Muscle of back (tissue), 13 donors: ENCODE measurements at places on chromosomes 11 and 22.

DNA sequence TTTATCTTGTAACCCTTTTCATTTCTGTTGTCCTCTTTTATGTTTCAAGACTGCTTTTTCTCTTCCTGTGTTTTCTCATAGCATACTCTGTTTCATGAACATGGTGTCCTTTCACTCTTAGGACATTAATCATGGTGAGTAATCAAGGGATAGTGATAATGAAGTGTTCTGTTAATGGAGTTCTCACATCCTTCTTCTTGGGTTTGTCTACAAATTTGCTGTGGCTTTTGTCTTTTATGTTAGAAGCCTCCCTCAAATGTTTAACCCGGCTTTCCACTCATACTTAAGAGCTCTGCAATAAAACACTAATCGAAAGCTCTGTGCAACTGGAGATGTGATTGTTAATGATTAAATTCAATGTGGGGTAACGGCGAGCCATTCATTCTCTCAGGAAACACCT is 593.6 kb downstream of the NELL1 start:
- no peak for DNase-seq

DNA sequence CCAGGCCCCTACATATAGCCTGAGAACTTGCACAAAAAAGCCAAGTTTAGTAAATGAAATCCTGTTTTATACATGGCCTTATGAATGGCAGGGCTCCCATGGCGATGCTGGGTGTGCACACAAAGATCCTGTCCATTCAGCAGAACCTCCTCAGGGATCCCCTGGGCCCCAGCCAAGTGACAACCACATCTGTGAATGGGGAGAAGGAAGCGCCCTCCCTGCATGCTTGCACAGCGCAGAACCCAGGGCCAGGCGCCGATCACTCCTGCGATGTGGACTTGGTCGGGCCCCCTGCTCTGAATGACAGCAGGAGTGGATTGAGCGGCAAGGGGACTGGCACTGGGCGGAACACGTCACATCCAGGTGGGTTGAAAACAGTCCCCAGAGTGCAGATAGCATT is 4.5 kb upstream of the CDC42EP2 start:
- peak; percentile 61 for DNase-seq

GRCh38 chr22:42901790-42902508 is 44.9 kb upstream of the ARFGAP3 start:
- no peak for DNase-seq

DNA sequence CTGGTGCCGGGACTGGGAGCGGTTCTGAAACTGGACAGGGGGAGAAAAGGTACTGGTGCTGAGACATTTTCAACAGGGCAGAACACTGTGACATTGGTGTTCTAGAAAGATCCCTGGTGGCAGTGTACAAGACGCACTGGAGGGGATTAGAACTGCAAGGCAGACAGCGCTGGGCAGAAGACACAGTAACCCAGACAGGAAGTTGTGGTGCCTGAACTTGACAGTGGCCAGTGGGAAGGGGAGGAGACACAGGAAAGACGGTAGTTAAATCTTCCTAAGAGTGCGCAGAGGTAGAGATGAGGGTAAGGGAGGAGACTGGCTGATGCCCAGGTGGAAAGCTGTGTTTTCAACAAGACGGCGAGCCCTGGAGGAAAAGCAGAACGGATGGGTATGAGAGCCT is 24.5 kb downstream of the FAM227A start:
- no peak for DNase-seq

DNA sequence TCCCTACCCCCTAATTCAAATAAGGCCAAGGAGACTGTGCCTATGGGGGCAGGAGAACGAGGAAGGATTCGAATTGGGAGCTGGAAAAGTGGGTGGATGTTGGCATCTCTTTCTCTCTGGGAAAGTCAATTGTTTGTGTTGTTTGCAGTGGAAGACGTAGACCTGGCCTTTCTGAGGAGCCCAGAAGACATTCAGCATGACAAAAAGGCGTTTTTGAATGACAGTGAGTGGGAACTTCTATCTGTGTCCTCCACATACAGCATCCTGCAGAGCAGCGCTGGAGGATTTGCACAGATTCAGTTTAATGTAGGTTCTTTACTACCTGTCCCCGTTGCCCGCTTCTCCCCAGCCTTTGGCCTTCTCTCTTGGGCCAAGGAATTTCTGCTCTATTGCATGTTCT is 28.2 kb downstream of the HTR3B start:
- no peak for DNase-seq

- no peak for DNase-seq
Observed at GRCh38 chr22:44237290-44237689, 56.6 kb downstream of the PARVG start.

DNA sequence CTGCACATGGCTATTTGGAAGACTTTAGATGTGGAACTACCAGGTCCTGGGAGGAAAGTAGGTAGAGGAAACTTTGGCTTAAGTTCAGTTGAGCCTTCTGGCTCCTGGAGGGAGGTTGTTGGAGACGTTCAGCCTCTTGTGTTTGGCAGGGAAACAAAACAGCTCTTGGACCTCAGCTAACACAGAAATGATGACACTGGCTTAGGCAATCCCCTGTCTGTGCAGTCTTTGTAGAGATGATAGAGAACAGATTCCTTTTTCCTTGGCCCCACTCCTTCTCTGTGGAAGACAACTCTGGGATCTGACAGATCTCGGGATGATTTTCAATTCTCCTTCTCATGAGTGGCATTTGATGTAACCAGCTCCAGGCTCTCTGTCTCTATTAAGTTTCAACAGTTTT is 428.5 kb downstream of the TMEM135 start:
- peak; percentile 80 for DNase-seq

- DNase-seq, result no peak
Observed at GRCh38 chr22:20524004-20524481, 16.6 kb downstream of the MED15 start.

DNA sequence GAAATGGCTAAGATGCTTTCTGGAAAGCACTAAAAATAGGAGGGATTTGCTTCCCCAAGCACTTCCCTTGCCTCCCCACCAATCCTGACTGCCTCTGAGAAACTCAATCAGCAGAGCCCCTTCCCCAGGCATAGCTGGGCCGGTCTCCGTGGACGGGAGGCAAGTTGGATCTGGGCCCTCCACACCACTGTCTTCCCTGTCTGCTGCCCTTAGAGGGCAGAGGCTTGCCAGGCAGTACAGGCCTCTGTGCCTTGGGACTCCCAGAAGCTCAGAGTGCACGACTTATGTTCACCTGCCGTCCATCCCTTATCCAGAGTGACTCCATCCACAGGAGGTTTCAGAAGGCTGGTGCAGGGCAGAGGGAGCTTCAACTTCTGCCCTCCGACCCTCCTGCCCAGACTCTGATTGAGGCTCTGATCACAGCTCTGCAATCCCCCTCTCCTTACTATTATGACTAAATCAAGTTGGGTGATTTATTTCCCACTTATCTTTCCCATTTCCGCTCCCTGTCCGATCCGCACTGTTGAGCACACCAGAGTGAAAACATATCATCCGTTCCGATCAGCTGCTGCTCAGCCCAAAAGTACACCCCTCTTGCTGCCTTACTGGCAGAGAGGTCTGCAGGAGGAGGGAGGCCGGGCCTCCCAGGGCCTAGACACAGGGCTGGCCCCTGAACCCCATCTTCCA is 71.8 kb downstream of the DSCAML1 start:
- no peak for DNase-seq

DNA sequence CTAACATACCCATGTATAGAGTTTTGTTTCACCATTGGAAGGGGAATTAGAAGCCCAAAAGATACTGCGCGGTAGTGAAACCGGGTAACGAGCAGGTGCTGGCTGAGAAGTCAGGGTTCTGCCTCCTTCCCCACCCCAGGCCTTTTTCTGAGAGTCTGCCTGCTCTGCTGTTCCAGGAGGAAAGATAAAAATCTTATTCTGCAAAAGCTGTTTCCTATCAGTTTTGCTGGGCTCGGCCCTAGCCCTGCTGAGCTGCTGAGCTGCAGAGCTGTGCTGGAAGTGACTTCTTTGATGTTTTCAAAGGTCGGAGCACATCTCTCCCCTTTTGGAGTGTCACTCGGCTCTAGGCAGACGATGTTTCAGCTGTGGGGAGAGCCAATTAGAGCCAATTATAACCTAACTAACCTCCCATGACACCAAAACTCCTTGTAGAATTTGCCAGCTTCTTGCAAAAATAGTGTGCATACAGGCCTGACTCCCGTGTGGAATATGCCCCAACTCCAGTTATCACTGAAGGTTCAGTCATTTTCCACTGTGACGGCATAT is 59.4 kb downstream of the SPATA19 start:
- DNase-seq, result no peak

GRCh38 chr11:47003180-47003877 is 66.8 kb downstream of the CSTPP1 start:
- no peak for DNase-seq

- peak; percentile 90 for DNase-seq
Observed at GRCh38 chr11:76770642-76771445, 12.3 kb upstream of the TSKU start.

GRCh38 chr11:81174646-81175330 is 1558.9 kb downstream of the FAM181B start:
- no peak for DNase-seq

DNA sequence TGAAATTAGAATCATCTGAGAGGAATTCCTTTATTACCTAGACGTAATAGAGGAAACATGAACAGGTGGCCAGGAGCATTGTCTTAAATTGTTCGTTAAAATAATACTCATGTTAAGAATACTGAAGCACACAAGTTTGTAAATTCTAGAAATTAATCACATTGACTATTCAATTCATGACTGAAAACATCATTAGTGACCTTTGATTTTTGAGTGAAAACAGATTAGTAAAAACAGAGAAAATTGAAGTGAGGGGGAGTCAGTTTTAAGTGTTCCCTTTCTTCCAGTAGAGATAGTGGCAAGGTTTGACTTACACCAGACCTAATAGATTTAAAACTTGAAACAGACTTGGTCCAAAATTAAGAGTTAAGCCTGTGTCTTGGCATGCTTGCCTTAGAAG is 1.4 kb downstream of the ZFP91 start:
- peak; percentile 2 for DNase-seq

GRCh38 chr11:100831929-100832494 is 144.9 kb downstream of the ARHGAP42 start:
- DNase-seq, result no peak

DNA sequence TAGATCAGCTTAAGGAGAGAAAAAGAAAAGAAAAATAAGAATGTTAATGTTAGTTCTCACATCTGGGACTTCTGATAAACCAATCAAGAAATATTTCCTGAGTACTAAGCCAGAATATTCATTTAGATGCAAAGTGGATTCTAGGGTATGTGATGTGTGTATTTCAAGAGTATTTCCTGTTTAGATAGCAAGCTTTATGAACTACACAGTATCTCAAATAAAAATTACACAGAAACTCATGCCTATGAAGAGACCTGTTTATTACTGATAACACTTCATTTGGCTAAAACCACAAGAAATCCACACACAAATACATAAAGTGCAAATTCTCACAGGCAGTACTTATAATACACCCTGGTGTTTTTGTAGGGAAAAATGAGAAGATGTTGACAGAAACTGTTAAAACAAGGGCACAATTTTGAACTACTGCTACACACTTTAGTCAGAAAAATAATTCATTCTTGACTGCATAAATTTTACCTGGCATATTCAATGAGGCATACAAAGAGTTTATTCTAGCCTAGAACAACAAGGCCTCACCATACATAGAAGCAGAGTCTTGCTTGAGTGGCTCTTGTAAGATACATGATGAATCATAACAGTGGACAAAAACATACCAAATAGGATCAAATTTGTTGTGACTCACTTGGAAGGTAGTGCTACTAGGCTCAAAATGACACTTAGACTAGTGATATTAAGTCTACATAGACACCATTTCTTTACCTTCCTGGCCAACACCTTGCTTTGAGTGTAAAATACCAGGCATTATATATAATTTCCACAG is 18.8 kb upstream of the P4HA3 start:
- DNase-seq, result no peak

GRCh38 chr11:2302896-2303626 is 1.2 kb downstream of the TSPAN32 start:
- peak; percentile 36 for DNase-seq

- DNase-seq, result peak; percentile 20
Observed at GRCh38 chr11:124174001-124174583, 9.1 kb upstream of the OR10D3 start.

DNA sequence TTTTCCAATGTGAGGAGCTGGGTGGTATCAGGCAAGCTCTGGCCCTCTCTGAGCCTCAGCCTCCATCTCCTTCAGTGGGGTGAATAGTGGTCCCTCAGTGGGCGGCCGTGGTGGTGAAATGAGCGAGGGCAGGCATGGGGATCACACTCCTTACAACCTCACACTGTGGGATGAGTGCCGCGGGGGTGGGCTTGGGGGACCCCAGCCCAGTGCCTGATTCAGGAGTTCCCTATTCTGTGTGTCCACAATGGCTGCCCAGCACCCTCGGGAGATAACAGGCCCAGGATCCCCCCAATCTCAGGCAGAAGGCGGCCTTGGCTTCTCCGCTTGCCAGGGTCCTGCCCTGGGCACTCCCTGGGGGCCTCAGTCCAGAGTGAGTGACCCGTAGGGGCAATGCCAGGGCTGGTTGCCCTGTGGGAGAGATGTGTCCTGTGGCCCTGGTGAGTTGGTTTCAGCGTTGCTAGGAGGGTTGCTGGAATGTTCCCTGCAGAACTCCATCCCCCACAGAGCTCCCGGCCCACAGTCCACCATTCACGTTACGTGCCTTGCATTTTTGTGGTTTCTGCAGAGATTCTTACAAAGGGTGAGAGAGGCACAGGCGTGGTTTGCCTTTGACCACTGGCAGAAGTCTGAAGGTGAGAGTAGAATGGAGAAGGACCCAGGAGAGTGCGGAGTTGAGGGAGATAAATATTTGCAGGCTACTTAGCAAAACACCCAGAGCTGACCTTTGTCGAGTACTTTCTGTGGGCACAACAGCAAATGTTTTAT is 2.9 kb downstream of the ALDH3B1 start:
- DNase-seq, result no peak

DNA sequence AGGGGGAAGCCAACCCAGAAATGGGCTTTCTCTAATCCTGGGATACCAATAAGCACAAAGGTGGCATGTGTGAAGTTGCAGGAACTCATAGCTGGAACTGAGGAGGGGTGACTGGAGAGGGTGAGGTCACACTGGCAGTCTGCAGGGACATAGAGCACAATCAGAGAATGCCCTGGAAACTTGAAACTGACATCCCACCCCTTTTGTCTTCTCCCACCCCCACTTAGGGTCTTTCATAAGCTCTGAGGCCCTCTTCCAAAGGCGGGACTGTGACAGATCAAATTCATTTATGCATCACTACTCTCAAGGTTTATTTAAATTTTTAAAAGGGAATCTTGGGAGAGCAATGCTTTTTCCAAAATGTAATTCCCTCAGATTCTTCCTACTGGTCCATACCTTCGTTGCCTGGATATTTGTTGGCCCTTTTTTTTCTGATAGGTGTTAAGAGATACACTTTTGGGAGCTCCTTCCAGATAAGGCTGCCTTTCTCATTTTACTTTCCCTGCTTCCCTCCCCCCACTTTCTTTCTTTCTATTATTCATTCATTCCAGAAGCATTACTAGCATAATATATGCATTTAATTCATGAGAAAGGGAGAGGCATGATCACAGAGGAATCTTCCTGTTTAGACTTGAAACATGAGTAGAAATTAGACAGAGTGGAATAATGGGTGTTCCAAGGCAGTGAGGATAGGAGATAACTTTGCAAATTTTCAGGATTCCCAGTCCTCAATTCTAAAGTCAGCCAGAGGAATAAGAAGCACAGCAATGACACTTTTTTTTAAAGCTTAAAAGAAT is 14.8 kb downstream of the OR51E2 start:
- DNase-seq, result no peak
